ENCODE measurements at places on chromosomes 5 and 9.

DNA sequence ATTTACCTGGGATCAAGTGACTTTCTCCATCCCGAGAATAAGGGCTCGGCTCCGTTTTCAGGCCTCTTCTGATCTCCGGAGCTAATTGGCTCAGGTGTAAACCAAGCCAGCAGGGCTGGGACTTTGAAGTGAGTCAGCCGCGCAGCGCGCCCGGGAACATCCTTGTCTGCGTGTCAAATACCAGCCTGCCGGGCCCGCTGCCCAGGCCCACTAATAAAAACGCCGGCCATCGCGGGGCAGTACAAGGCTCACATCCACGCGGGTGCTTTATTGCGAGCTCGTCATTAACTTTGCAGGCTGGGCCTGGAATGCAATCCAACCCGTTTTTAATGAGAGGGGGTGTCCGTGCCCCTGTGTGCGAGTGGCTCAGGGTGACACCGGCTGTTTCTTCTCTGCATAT is 416.8 kb downstream of the IRX2 start:
- H3K4me1 ChIP-seq: peaks cover 15% of the 10 kb centered on the region
- no peaks in the 10 kb centered on the region for H3K36me3 ChIP-seq
- peaks cover 17% of the 10 kb centered on the region for H3K27me3 ChIP-seq
- peak overlapping the region; percentile 44 for H3K4me3 ChIP-seq
- no peak for DNase-seq
- peak overlapping the region; percentile 29 for H3K27ac ChIP-seq

DNA sequence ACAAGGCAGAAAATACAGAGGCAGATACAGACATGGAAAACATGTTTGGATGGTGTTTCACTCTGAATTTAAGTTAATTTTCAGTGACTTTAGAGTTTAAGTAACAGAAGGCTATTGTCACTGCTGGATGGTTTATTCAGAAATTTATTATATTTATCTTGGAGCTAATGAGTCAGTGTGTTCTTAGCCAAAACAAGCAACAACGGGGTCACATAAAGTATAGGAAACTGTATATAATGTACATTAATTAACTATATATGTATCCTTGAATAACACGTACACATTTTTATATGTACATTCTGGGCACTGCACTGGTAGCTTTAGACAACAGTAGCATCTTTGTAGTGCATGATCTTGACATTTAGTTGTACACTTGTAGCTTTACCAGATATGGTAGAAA is 30.7 kb downstream of the CYLC2 start:
- no peaks in the 10 kb centered on the region for H3K27me3 ChIP-seq
- no peaks in the 10 kb centered on the region for H3K36me3 ChIP-seq
- no peak for DNase-seq
- H3K4me1 ChIP-seq: no peaks in the 10 kb centered on the region
- no peak overlapping the region for H3K27ac ChIP-seq

DNA sequence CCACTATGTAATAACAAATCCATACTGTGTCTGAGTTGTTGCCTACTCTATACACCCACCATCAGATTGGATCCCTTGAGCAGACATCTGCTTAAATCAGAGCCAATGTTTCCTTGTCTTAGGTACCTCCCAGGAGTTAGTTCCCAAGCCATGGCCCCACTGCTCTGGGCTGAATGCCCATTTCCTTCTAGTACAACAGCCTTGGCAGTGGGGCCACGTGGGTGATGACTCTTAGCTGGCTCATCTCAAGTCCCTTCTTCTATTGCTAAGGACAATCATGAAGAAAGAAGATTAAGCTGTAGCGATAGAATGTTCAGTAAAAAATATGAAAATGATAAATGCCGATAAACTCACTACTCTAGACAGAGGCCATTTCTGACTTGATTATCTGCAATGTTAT is 16.6 kb downstream of the PTGR1 start:
- H3K4me3 ChIP-seq: no peak overlapping the region
- no peaks in the 10 kb centered on the region for H3K4me1 ChIP-seq
- H3K27ac ChIP-seq: no peak overlapping the region
- DNase-seq: no peak

DNA sequence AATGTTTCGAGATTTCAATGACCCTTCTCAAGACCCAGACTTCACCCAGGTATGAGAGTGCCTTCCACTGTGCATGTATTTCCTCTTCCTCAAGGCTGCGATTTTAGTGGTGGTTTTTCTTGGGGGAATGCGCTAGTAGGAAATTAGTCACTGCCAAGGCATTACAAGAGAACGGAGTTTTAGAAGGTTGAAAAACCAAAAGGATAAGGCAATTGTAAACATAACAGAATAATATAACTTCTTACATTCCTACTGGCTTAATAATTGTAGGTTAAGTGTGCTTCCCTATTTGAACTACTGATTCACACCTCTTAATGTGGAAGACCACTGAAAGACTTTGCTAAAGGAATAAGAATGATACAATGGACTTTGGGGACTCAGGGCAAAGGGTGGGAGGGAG is 38.9 kb downstream of the ACO1 start:
- no peak overlapping the region for H3K4me3 ChIP-seq
- H3K4me1 ChIP-seq: no peaks in the 10 kb centered on the region
- no peaks in the 10 kb centered on the region for H3K27me3 ChIP-seq
- H3K36me3 ChIP-seq: peaks cover 36% of the 10 kb centered on the region

DNA sequence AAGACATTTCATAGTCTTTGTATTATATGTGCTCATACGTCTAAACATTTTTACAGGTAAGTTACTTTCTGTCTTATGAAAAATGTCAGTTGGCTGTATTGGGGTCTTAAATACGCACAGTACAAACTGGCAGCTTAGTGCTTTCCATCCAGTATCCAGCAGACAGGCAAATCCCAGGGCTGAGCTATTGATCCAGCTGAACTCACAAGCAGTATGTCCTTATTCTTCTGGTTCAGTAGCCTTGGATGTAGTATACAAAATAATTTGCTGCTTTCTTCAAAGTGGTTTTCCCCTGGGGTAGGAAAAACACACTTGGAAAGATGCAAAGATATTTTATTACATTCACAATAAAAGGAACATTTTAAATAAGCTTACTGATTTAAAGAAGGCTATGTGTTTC is 617.2 kb downstream of the NR2F1-AS1 start:
- no peak overlapping the region for H3K27ac ChIP-seq
- no peaks in the 10 kb centered on the region for H3K4me1 ChIP-seq
- H3K36me3 ChIP-seq: no peaks in the 10 kb centered on the region
- no peak overlapping the region for H3K4me3 ChIP-seq
- DNase-seq: no peak
